ENCODE measurements at places on chromosomes 4 and X.

DNA sequence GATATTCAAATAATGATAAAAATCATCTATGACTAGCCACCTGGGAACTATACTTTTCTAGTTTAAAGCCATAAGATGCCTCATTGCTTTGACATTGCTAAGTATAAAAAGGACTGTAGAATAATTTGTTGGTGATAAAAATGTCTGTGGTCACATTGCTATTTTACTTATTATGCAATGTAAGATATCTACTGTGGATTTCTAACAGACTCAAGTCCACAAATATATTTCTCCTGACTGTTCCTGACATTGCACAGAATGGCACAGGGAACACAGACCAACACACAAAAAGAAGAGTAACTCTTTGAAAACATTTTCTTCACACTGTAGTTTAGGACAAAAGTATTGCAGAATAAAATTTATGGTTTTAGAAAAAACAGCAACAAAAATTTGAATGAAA, 2.2 kb upstream of the TMPRSS11E start:
- no peak for DNase-seq

DNA sequence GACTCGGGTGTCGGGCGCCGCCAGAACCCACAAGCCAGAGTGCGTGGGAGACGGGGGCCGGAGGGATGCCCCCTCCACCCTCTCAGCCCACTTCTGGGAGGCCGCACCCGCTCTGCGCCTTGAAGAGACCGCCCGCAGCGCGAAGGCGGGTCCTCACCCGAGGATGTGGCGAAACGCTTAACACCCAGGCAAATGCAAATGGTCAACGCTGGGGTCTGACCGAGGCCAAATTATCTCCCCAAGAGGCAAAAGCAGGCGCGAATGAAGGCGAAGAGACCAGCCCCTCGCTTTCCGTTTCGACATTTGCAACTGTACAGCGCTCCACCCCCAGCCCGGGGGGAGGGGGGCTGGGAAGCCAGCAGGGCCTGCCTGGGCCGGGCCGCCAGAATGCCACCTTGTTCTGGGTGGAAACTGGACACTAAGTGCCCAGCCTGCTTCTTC, 137.7 kb upstream of the ZIC3 start:
- DNase-seq = no peak

DNA sequence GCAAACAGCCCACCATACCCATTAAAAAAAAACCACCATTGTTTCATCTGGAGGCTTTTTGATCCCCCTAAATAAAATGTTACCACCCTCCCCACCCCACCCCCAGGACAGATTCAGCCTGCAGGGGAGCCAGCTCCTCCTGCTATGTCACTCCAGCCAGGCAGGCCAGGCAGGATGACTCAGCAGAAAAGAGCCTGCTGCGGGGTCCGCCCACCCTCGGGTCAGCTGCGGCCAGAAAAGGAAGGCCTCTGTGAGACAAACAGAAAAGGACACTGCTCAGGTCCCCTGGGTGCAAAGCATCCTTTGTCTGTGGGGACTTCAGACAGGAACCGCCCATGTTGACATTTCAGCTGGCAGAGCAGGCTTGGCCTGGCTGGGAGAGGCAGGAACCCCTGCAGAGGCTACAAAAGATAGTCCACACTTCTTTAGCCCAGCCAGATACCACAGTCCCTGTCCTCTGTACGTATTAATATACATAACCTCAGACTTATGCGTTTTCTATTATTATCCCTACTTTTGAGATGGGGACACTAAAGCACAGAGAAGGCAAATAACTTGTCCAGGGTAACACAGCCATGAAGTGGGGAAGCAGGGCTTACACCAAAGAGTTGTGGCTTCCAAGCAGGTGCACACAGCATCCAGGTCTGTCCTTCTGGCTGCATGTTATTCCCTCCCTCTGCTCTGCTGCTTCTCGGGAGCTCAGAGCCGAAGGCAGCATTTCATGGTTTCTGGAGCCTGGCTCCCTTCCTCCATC, 147.7 kb downstream of the CPEB2 start:
- no peak for DNase-seq

- no peak for DNase-seq
These were observed 73.9 kb downstream of the LUZP4 start for GRCh38 chrX:115363372-115363771.

DNA sequence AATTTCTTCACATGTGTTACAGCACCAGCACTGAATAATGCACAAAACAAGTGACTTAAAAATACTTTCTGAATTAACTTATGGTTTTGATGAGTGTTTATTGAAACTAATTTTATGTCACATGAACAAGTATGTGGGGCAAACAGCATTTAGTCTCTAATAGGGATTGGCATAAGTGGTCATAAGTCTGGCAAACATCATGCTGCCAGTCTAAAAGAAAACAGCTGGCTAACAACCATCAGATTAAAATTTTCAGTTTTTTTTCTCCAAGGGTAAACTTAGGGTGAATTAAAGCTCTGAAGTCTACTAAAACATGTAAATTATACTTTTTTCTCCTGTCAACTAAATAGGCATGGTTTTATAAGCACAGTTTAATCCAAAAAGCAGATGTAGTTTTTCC, 1014.2 kb downstream of the FAT4 start:
- DNase-seq = no peak

DNA sequence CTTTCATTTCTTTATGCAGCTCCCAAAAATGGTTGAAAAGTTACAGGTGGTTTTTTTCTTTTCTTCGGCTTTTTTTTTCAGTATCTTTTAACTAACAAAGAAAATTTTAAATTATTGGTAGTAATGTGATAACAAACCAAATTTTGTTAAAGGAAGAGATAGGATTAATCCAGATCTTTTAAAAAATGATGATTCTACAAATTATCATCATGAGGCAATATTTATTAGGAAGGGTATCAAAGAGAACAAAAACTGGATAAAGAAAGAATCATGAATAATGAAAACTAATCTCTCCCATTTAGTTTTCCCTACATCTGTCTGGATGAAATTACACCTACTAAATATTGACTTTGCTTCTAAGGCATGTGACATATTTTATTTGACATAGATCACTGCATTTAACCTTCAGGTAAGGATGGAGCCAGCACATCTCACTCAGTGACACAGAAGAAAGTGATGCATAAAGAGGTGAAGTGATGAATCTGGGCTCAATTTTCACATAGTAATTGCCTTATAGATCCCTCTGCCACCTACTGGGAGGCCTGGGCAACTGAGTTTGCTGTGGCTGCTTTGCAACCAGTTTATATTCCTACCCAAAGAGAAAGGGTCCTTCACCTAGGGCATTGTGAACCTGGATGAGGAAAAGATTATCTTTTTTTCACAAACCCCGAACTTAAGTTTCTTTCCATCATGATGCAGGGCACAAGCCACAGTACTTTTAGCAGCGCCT, 155.6 kb downstream of the HNRNPD start:
- no peak for DNase-seq

- DNase-seq = no peak
These were observed 79.5 kb downstream of the CLNK start for GRCh38 chr4:10605031-10605430.

DNA sequence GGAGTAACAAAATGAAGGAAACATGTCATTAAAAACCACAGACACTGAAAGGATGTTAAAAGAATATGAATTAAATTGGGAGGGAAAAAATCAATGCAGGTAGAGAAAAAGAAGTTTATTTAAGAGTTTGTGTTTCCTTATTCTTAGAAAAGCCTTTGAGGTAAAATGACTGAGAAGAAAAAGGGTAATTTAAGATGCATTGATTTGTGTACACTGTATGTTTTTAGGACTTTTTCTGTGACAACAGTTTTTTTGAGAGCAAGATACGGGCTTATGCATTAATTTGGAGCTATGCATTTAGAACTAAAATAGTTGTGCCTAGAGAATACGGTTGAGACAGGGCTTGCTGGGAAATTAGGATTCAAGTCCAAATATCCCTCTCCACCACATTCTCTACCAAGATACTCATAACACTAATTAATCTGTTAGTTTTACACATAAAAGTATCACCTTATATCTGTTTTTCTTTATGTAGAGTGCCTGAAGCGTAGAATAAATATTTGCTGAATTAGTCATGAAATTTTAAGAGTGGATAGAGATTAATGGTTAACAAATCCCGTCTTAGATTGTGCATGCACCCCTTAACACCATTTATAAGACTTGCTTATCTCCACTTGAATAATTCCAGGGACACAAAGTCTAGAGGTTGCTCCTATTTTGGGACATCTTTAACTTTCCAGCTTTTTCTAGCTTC, 232.5 kb downstream of the PCDH7 start:
- no peak for DNase-seq

DNA sequence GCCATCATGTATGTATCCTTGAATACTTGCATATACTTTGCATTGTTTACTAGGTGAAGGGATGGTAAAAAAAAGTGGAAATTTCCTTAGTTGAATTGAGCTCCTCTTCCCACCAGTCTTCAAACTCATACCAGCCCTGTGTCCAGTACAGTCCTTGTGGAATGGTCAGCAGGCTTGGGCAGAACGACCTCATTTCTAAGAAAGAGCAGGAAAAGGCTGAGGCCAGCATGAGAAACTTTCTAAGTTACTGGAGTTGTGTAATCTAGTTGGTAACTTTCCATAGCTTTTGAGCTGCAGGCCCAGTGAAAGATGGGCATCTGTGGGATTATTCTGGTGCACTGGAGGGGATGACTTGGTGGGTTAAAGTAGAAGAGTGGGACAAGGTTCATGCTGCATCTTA, 87.6 kb downstream of the DCUN1D4 start:
- no peak for DNase-seq

- no peak for DNase-seq
These were observed 29.1 kb downstream of the PHOX2B start for GRCh38 chr4:41719417-41719816.

DNA sequence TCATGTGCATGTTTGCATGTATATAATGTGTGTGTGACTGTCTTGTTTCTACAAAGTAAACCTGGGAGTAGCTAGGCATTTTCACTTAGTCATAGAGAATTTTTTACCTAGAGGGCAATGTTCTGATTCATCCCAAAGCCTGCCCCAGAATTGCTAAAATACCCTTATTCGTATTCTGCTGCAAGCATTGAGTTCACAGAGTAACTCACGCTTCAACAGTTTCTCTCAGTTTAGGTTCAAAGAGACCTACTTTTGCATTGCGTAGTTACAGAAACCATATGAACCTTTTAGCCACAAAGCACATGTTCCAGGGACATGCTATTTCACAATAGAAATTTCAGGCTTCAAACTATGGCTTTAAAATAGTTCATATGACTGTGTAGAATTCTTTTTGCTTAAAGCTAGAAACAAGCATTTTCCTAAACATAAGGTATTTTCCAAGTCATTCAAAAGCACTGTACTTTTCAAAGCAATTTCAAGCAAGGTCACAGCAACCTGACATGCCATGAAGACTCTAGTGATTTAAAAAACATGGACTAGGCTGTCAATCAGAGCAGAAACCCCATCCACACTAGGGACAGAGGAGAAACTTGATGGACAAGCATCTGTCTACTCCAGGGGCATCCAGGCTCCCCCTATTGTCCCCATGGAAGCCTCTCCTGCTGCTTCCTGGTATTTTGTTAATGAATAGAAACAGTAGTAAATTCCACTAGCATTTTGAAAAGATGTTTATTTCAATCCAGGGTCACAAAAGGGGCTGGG, 81.5 kb upstream of the MAPK10 start:
- no peak for DNase-seq

DNA sequence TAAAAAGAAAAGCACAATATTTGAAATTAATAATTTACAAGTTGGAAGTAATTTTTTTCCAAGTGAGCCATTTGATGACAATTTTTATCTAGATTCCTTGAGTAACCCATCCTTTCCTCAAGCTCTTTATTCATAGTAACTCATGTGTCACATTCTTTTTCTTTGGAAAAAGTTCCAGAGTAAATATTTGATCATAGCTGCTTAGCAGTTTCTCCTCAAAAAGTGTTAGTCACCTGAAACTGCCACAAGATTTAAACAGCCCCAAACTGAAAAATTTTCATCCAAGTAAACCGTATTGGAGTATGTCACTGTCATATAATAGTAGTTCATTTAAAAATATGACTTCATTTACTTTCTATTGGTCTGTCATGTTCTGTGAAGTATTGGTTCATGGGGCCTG, 94.6 kb upstream of the CASK start:
- DNase-seq = no peak

DNA sequence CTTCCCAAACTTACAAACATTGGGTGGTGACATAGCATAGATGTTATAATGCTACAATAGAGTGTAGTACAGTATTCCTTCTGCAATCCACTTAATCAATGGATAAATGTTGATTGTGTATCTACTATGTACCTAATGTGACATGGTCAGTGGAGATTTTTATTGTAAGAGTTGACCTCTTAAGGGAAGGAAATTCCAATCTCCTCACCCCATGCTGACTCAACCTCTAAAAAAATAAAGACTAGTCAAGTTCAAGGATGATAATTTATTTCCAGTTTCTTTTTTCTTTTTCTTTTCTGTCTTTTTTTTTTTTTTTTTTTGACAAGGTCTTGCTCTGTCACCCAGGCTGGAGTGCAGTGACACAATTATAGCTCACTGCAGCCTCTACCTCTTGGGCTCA, 206.5 kb upstream of the STS start:
- DNase-seq = no peak

GRCh38 chrX:74925225-74926088, at the start of gene NEXMIF:
NEXMIF (minus strand) TSS chrX:74925452.
- no peak for DNase-seq

DNA sequence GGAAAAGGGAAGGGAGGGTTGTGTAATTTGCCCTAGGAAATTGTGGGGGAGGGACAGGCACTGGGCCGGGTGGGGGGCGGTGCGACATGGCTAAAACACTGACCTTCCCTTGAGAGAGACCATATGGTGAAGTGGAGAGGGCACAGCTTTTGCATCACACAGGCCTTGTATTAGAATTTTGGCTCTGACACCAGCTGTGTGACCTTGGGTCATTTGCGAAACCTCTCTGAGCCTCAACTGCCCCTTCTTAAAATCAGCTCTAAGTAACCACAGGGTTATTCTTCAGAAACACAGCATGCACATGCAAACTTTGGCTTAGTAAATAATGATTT, 25.8 kb downstream of the PDGFRA start:
- no peak for DNase-seq

DNA sequence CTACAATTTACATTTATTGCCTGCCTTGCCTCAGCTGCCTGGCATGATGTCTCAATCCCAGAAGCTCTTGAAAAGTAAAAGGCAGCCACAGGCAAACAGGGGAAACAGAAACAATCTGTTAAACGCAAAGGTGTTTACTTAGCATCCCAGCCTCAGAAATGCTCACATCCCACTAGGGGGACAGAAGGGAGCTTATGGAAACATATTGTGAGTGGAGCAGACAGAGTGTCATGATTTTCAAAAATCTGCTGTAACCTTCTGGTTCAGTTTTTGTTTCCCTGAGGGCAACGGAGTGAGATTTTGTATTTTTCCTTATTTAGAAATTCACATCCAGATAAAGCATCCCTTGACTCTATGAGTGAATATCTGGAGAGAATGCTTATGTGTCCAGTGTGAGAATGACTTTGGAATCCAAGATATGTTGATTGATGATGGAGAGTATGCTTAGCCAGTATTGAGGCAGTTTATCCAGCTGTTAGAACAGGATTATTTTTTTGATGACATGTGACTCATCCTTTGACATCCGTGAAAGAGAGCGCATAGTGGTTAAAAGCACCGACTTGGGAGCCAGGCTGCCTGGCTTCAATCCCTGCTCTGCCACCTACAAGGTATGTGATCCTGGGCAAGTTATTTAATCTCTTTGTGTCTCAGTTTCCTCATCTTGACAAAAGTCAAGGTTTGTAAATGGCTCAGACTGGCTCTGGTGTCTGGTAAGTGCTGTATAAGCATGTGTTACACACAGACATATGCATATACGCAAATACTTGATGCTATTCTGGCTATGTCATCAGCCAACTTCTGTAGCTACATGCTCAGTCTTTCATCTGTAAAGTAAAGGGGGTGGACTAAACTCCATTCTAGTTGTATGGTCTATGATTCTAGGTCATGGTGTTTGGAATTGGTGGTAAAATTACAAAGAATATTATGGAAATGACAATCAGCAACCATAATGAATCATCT, 381.2 kb downstream of the RAPGEF2 start:
- no peak for DNase-seq

- peak; percentile 73 for DNase-seq
These were observed 107.9 kb downstream of the ABLIM2 start for GRCh38 chr4:8050555-8051206.
